ENCODE measurements at places on chromosomes 7 and 10. TPM values are rescaled to one million over a fixed set of nuclear protein-coding genes. Genes with fewer than 3 reads are reported as not detected.

The CRYGN gene
- total RNA-seq = 0.58 TPM

The WASHC2A gene
- 65.5 TPM for total RNA-seq

The PTPN20 gene
- total RNA-seq = 0.33 TPM

The PLAC9 gene
- total RNA-seq = 15.5 TPM

The ABHD11 gene
- 11.6 TPM for total RNA-seq

The ZNF32 gene
- total RNA-seq = 39.5 TPM

The ABCB4 gene
- 4.8 TPM for total RNA-seq

The PAX4 gene
- total RNA-seq = not detected

The VPS37D gene
- total RNA-seq = 6.4 TPM

The SCD gene
- total RNA-seq = 645 TPM

The NCF1 gene
- not detected for total RNA-seq

The ITPRID1 gene
- not detected for total RNA-seq

The GHRHR gene
- total RNA-seq = not detected

The AKR1C2 gene
- 62.1 TPM for total RNA-seq

The EPHB6 gene
- 8.8 TPM for total RNA-seq

The RASSF4 gene
- 15.1 TPM for total RNA-seq

The ELAPOR2 gene
- 4.2 TPM for total RNA-seq

The ZCWPW1 gene
- total RNA-seq = 1.3 TPM

The NKX2-3 gene
- not detected for total RNA-seq

The OR9A2 gene
- not detected for total RNA-seq

The GSTO2 gene
- 3.8 TPM for total RNA-seq

The ARMC3 gene
- total RNA-seq = not detected

The SORCS1 gene
- total RNA-seq = not detected

The ANXA8 gene
- 0.15 TPM for total RNA-seq

The GIMAP1 gene
- total RNA-seq = not detected

The ANKRD7 gene
- total RNA-seq = 3.8 TPM
